ENCODE measurements at places on chromosomes 11 and 22.

GRCh38 chr11:119048644-119049043 is 8.4 kb downstream of the HYOU1 start:
- DNase-seq = no peak

DNA sequence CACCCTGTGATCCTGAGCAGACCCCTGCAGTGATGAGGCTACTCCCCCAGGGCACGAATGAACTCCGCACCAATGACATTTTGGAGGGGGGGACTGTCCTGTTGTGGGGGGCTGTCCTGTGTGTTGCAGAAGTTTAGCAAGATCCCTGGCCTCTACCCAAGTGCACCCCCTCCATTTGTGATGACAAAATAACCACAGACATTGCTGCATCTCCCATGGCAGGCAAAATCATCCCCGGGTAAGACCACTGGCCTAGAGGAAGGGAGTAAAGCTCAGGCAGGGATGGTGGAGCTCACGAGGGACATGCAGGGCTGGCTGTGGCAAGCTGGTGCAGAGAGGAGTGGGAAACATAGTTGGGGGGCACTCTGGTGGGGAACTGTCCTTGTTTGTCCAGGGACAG is 40.6 kb downstream of the NECTIN1 start:
- no peak for DNase-seq

GRCh38 chr11:128696941-128697340 is 3.1 kb downstream of the FLI1 start:
- no peak for DNase-seq

DNA sequence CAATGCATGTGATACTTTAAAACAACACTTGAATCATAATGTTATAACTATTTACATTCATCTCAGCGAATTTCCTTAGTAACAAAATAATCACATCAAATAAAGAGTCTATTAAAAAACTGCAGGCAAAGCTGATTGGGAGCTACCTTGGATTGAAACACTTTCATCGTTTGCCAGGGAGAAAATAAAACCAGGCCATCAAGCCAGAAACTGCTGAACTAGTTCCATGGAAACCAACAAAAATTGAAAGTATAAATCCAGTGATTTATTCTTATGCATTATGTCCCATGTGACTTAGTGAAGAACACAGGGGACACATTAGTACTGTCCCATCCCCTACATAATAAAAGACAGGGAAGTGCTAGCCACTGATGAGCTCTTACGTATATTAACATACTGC is 21.7 kb downstream of the SLC35F2 start:
- no peak for DNase-seq

- no peak for DNase-seq
These were observed 257.2 kb downstream of the ST3GAL4 start for GRCh38 chr11:126612671-126613070.

DNA sequence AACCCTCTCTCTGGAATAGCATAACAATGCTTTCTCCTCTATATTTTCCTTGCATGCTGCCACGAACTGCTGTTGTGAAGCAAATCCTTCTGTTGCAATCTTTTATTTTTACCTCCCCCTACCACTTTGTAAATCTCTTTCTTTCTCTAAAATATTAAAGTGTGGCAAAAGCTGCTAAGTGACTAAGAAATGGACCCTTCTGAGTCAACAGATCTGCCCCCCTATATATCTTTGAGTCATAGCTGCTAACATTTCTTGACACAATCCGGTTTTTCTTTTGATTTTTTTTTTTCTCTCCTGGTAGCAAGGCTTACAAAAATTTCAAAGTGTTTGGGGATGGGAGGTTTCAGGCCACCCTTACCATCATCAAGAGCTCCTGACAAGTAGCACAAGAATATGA is 39.0 kb upstream of the KIRREL3 start:
- no peak for DNase-seq

GRCh38 chr11:44893308-44893822 is 57.3 kb downstream of the TP53I11 start:
- DNase-seq = peak; percentile 91

DNA sequence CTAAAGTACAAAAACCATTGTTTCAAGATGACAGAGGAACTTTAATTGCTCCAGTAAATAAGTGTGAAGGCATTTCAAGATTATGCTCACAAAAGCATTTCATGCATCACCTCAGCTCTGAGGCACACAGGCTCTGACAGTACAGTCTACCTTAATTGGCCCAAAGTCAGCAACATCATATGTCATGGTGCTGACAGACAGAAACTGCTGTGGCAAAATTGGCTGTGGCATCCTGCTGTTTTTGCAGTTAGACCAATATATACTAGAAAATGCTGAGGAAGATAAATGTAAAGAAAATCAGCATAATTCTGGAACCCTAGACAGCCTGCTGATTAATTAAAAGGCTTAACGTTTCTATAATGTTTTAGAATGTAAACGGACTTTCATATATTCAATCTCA is 34.9 kb upstream of the PPP2R1B start:
- DNase-seq = peak; percentile 42

DNA sequence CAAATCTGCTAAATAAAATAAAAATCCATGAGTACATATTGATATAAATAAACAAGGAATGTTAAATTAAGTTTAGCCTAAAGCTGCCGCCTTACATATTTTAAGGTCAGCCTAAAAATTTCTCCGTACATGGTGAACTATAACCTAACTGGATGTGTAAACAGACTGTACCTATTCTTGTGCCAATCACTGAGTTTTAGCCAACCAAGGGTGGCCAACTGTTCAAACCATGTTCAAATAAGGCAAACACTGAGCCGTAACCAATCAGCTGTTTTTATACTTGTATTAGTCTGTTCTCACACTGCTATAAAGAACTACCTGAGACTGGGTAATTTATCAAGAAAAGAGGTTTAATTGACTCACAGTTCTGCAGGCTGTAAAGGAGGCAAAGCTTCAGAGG is 8.6 kb upstream of the QSER1 start:
- DNase-seq = no peak

- no peak for DNase-seq
These were observed 36.9 kb downstream of the F2 start for GRCh38 chr11:46755962-46756361.

DNA sequence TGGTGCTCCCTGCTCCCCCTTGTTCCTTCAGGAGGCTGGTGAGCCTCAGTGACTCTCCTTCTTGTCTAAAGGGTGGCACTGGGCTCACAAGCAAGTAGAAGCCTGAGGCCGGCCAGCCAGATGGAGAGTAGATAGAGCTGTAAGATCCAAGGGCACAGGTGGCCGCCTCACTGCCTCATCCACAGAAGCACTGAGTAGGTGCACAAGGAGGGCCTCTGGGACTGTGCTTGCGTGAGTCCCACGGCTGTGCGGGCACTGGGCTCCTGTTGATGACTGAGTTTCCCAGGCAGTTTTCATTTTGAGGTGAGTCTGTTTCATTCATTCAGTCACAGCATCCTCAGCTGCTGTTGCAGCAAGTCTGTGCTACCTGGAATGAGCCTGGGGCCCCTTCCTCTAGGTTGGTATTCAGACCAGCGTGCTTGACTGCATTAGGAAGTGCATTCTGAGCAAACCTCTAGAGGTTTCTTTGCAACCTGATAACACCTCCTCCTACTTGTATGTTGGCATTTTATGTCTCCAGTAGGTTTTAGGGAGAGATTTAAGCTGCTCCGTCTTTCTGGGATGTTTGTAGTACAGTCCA is 184.0 kb downstream of the TBC1D22A start:
- DNase-seq = no peak

- DNase-seq = peak; percentile 74
These were observed 309.1 kb downstream of the SWAP70 start for GRCh38 chr11:9972989-9973388.

GRCh38 chr22:46367707-46368191 is 32.2 kb downstream of the TRMU start:
- peak; percentile 82 for DNase-seq

GRCh38 chr22:36286096-36286957 is 33.4 kb downstream of the APOL1 start:
- DNase-seq = peak; percentile 83

GRCh38 chr11:120637131-120637530 is 125.6 kb downstream of the GRIK4 start:
- peak; percentile 34 for DNase-seq

DNA sequence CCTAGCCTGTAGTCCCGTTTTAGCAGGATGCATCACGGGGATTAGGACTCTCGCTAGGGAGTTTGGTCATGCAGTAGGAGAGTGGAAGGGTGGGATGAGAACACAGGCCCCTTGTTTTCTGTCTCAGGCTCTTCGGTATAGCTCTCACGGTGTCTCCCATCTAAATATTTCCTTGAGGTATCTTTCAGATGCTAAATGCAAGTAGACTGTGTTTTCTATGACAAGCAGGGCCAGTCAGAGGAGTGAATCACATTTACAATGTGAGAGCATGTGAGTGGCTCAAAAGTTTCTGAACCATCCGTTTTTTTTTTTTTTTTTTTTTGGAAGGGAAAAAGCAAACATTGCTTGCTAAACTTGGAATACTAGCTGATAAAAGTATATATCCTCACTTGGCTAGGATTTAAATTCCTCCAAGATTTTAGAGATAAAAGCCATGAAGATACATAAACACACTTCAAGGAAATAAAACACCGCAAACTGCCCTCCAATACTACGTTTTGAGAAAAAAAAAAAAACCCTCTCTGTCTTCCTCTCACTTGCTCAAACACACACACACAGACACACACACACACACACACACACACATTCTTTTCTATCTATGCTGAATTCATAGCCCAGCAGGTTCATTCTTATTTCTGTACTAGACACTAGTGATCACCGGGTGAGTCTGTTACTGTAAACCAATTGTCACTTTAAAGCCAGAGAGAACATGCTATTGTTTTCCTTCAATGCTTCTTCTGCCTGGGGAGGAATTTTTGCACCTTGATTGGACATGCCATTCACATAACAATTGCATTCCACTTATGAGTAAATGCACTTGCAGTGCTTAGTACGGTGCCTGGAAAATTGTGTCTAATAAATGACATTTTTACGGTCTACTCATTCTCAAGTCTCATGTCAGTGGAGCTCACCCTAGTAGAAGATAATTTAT is 224.6 kb upstream of the CCDC90B start:
- peak; percentile 73 for DNase-seq

DNA sequence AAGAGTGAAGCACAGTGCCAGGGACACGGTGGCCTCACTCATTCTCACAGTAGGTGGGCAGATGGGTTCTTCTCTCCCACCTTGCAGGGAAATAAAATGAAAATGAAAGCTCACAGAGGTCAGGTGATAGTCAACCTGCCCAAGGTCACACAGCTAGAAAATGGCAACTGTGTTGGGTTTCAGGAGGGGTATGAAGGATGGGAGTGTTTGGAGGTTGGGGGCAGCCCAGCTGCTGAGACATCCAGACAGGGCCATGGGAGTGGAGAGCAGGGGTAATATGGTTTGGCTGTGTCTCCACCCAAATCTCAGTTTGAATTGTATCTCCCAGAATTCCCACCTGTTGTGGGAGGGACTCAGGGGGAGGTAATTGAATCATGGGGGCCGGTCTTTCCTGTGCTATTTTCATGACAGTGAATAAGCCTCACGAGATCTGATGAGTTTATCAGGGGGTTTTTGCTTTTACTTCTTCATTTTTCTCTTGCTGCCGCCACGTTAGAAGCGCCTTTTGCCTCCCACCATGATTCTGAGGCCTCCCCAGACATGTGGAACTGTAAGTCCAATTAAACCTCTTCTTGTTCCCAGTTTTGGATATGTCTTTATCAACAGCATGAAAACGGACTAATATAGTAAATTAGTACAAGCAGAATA is 247.0 kb downstream of the TENM4 start:
- no peak for DNase-seq

DNA sequence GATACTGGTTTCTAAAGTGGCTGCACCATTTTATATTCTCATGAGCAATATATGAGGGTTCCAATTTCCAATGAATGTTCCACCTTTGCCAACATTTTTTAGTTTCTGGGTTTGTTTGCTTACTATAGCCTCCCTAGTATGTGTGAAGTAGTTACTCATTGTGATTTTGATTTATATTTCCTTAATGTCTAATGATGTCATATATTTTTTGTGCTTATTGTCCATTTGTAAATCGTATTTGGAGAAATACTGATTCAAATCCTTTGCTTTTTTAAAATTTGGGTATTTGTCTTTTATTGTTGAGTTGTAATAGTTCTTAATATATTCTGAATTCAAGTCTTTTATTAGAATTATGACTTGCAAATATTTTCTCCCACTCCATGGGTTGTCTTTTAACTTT is 161.0 kb upstream of the C11orf58 start:
- no peak for DNase-seq

DNA sequence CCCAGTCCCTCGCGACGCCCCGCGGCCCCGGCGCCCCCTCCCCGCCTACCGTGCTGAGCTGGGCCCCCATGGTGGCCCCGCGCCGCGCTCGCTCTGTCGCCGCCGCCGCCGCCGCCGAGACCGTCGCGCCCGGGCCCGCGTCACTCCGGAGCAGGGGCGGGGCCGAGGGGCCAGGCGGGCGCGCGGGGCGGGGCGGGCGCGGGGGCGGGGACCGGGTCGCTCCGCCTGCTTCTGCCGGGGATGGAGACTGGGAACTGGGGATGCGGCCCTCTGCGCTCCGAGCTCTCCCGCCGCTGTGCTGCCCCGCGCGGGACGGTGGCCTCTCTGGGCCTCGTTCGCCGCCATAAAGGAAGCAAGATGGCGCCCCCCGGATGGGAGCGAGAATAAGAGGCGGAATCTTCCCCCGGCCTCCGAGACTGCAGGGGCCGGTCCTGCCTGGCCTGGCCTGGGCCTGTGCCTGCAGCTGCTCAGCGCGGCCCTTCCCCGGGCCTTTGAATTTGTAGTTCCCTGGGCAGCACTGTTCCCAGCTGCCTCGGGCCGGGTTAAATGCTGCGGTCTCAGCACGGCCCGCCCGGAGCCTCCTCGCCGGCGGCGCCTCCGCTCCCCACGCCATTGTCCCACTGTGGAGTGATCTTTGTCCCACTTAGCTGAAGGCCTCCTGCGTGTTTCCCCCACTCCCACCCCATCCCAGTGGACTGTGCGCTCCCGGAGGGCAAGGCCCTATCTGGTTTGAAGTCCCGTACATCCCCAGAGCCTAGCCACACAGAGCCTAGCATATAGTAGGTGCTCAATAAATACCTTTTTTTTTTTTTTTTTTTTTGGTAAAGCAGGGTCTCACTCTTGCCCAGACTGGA is at the start of gene CYB5R3:
Gene CYB5R3 (minus strand): TSS at position 147 of the 854 bp plus-strand sequence. CDS start 77 bp downstream, at position 70.
- peak; percentile 93 for DNase-seq

GRCh38 chr11:54930930-54931329 is 224.3 kb downstream of the OR4A5 start:
- no peak for DNase-seq

- no peak for DNase-seq
These were observed 16.1 kb downstream of the RNH1 start for GRCh38 chr11:490930-491260.

DNA sequence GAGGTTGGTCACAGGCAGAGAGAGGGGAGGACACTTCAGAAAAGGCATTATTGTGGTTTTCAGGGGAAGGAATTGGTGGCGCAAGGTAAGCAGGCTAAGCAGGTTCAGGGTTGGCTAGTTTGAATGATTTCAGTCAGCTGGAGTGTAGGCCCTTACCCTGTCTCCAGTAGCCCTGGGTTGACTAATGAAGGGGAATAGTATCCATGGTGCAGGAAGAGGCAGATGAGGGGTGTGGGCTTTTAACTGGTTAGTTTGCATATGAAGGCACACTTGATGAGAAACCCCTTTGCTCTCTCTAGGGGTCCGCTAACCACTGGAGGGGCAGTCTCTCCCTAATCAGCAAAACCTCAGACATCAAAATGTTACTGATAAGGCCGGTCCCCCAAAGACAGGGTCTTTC is 249.7 kb downstream of the AASDHPPT start:
- no peak for DNase-seq

GRCh38 chr11:26297189-26297975 is 34.5 kb upstream of the ANO3 start:
- DNase-seq = peak; percentile 85

- no peak for DNase-seq
These were observed 108.7 kb upstream of the E2F8 start for GRCh38 chr11:19349340-19350025.

GRCh38 chr11:62024936-62025486 is 57.6 kb upstream of the FTH1 start:
- DNase-seq = no peak
